ENCODE measurements at places on chromosomes 6 and 20. TPM values are rescaled to one million over a fixed set of nuclear protein-coding genes. Genes with fewer than 3 reads are reported as not detected.

Gene SSTR4
- not detected for total RNA-seq

Gene HLA-DRB1
- 7.7 TPM for total RNA-seq

Gene PRDM13
- total RNA-seq = not detected

Gene MAP3K7
- total RNA-seq = 41.6 TPM

Gene PACRG
- total RNA-seq = 2.4 TPM

Gene OSER1
- 34.9 TPM for total RNA-seq

Gene SIM1
- 6.9 TPM for total RNA-seq

Gene HAO1
- not detected for total RNA-seq

- DNase-seq = no peak
Measured at GRCh38 chr6:81797591-81797990, 45.1 kb upstream of the TENT5A start.

DNA sequence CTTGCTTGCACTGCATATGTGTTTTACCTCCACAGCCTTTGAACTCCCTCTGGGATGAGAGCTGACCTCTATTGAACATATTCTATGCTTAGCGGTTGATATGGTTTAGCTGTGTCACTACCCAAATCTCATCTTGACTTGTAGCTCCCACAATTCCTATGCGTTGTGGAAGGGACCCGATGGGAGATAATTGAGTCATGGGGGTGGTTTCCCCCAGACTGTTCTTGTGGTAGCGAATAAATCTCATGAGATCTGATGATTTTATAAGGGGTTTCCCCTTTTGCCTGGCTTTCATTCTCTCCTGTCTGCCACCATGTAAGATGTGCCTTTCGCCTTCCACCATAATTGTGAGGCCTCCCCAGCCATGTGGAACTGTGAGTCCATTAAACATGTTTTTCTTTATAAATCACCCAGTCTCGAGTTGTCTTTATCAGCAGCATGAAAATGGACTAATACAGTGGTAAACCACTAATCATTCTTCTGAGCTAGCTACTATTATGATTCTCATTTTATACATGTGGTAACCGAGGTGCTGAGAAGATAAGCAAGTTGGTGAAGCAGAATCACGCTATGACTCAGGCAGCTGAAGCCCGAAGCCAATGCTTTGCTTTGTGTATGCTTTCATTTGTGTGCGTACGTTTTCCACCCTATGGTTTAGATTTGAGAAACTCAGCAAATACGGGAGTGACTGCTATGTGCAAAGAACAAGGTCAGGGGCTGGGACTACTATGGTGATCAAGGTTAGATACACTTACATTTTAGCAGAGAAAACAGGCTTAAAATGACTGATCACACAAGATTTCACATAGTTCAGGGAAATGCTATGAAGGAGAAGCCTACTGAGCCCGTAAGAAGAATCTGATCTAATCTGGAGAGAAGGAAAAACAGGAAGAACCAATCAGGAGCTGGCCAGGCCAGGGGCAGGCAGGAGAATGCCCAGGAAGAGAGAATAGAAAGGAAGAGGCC is 363.5 kb downstream of the ESR1 start:
- DNase-seq = no peak

- no peak for DNase-seq
Measured at GRCh38 chr6:100381111-100381510, 83.6 kb downstream of the SIM1 start.

- no peak for DNase-seq
Measured at GRCh38 chr6:42154461-42155209, 12.2 kb upstream of the C6orf132 start.

DNA sequence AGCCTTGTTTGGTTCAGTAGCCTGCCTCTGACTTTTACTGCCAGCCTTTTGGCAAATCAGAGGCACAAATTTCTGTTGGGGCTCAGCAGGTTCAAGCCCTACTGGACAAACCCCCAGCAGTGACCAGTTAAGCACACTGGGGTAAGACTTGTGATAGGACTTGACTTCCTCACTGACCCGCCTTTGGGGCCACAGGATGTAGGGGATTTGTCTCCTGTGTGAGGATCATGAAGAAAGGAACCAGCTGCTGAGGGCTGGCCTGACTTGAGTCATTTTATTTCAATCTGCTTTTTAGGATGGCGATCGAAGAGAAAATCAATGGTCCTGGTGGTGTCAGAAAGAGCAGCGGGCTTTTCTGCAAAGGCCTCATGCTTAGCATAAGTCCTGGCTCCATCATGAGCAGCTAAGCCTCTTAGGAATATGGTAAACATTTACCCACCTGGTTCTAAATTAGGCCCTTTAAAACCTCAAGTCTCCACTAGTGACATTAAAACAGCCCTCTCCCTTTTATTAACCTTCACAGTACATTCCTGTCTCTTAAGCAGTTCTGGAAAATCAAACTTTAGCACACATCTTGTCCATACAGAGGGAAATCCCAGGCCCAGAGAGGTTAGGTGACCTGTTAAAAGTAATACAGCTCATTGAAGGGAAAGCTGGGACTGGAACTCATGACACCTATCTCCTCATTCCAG is 16.6 kb downstream of the CHMP4B start:
- no peak for DNase-seq

GRCh38 chr20:24488064-24488799 is 18.8 kb downstream of the SYNDIG1 start:
- DNase-seq = no peak

GRCh38 chr20:609371-609964 is 641 bp downstream of the TCF15 start:
- DNase-seq = no peak

DNA sequence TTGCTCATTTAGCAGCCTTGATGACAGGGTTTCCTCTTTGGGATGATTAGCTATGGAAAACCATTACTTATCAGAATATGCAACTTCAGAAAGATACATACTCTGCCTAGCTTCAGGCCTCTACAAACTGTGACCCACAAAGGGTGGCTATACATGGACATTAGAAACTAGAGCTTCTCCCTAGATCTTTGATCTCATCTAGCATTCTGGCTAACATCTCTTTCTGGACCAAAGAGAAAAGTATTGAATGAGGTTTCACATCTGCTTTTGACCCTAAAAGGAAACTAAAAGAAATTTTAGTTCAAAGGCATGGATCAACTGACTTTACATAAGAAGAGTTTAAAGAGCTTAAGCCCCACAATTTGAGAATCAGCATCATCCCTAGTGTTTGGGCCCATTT is 12.4 kb upstream of the HMGN3 start:
- DNase-seq = no peak

GRCh38 chr6:31472259-31472658 is 25.7 kb upstream of the MICB start:
- no peak for DNase-seq

DNA sequence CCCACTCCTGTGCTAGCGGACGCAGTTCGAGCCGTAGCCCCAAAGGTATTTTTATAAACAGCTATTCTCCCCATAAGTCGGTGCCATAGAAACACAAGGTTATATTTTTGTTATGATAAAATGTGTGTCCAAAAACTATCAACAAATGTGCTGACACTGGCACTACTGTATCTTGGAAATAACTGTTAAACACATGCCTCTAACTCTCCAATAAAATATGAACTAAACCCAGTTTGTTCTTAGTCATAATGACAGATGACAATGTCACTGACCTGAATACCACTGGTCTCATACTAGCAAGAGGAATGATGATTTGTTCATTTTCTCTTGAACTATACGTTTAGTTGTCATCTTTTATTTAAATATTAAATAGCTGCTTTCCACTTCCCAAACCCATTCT is 51.4 kb upstream of the NUP153 start:
- DNase-seq = no peak

DNA sequence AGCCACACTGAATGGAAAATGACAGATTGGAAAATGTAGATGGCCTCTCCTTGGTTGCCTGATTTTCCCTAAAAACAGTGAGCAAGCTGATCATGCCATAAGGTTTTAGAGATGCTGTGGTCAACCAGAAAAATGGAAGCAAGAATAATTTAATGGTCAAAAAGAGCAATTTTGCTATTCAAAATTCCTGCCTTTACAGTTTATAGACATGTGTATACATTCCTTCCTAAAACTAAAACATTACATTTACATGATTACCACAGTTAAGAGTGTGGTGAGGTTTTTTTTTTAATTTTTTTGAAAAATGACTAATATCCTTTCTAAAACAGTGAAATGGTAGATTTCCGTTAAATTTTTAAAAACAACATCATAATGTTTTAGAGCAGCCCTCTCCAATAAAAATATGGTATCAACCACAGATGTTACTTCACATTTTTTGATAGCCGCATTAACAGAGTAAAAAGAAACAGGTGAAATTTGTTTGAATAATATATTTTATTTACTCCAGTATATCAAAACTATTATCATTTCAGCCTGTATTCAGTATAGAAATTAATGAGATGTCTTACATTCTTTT is 407.0 kb upstream of the SOX4 start:
- DNase-seq = no peak

DNA sequence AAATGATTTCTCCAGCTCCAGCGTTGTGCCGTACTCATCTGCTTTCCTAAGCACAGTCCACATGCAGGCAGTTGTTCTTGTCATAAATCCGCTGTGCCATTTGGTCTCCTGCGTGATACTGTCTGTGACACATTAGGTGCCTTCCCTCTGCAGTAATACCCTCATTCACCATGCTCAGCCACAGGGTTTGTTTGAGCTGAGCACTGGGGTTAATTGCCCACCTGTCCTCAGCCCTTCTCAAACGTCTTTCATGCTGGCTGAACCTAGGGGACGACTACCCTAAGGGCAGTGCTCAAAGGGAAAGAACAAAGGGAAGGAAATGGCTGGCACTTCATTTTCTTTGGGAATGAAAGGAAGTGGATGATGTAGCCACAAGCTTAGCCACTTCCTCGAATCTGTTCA is 64.2 kb upstream of the MYLIP start:
- no peak for DNase-seq

All from progenitor cell of endocrine pancreas (in vitro differentiated cells).